ENCODE measurements at places on chromosomes 11 and 22.
A peak's percentile ranks its signal among the peaks of the same experiment; 100 is the strongest.

- no peak for DNase-seq
These were observed 35.2 kb downstream of the IFT27 start for GRCh38 chr22:36740716-36741115.

GRCh38 chr11:126592496-126593410 lies 237.3 kb downstream of the ST3GAL4 start:
- DNase-seq, result no peak

DNA sequence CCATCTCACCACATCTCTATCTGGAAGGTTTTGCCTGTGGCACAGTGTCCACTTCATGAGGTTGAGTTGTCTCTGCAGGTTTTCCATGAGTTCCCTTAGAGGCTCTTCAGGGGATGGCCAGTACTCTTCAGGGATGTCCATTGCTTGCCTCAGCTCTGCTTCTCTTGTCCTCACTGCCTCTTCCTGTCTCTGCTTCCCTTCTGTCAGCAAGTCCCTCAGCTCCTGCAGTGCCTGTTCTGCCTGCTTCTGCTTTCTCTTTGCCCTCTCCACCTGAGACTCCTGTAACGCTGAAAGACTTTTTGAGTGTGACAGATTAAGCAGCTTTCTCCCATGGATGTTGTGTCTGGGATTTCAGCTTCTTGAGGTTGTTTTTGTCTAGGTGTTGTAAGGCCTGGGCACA lies 38.2 kb upstream of the MRPL17 start:
- DNase-seq, result no peak

- no peak for DNase-seq
These were observed 5.6 kb upstream of the USP28 start for GRCh38 chr11:113880971-113881370.

GRCh38 chr11:121249039-121249663 lies 43.4 kb upstream of the SC5D start:
- peak; percentile 73 for DNase-seq

Measured in astrocyte of the spinal cord (primary cell).